ENCODE measurements at places on chromosomes 4 and X.

- no peak for DNase-seq
These were observed 22.4 kb upstream of the HPSE start for GRCh38 chr4:83356899-83357661.

DNA sequence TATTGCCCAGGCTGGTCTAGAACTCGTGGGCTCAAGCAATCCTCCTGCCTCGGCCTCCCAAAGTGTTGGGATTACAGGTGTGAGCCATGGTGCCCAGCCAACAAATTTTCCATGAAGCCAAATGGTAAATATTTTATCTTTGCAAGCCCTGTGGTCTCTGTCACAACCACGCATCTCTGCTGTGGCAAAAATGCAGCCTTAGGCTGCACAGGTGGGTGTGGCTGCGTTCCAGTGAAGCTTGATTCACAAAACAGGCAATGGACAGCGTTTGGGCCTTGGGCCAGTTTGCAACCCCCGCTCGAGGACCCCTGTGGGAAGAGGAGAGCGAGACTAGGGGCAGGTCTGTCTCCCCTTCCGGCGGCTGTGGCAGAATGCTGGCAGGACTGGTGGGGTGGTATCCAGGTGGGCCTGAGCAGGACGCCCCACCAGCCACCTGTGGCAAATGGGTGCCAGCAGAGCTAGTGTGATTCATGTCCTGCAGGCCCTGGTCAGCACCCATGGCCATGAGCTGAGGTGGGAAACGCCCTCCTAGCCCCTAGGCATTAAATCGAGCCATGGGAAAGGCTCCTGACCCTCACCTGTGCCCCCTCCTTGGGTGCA is 19.7 kb downstream of the HTRA3 start:
- peak; percentile 40 for DNase-seq

DNA sequence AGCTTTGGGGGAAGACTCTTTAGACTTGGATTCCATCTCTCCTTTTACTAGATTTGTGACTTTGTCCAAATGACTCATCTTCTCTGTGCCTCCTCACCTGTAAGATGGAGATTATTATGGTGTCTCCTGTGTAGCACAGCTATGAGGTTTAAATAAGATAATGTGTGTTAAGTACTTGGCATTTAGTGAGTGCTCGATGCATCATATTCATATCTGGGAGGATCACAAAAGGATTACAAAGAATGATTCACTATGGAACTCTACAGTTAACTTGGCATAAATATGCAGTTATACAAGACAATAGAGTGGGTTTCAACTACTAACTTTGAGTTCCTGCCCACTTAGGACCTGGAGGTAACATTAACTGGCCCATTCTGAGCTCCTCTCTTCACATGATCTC is 2.3 kb downstream of the GBA3 start:
- no peak for DNase-seq

- no peak for DNase-seq
These were observed 202.3 kb upstream of the CENPE start for GRCh38 chr4:103400405-103400804.

DNA sequence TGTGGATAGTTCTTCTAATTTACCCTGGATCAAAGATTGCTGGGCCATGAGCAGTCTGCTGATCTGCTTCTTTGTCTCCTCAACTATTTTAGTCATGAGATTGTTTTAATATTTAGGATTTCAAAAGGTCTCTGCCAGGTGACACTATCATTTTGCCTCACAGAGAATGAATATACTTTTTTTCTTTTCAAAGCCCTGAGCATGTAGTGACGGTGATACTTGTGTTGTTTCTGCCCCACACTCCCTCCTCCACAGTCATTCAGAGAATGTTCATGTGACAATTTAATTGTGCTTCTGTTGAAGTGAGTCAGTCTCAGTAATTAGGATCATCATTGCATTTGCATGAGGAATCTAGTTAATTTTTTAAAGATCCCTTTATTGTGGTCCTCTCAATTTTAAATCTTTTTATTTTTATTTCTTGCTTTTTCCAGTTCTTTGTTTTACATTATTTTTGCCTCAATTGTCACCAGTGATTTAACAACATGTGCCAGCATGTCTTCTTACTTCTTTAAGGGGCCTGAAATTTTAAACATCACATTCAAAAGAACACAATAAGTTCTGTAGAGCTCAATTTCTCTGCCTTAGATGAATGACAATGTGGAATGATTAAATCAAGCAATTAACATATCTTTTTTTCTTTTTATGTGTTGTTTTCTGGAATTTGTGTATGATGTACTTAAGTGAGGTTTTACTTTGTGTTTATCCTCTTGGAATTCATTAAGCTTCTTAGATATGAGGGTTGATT is 12.3 kb downstream of the MMRN1 start:
- DNase-seq = no peak

- DNase-seq = no peak
These were observed 79.4 kb downstream of the FAM53A start for GRCh38 chr4:1604706-1605205.

GRCh38 chr4:6390356-6390755 is 82.1 kb downstream of the PPP2R2C start:
- DNase-seq = no peak

DNA sequence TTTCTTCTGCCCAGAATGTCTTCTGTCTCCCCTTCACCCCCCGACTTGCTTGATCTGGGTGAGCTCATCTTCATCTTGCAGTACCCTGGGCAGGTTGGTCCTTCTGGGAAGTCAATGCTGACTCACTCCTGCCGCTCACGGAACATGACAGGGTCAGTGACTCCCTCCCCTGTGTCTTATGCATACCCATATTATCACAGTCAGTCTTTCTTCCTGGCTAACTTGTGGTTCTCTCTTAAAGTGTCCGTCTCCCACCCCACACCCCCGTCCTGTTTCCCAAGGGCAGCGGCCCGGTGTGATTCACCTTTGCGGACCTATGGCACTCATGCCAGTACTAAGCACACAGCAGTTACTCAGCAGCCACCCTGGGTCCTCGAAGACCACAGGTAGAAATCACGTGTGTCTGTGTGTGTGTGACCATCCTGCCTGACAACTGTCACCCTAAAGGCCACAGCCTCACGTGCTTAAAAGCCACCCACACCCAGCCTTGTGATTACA is 17.7 kb downstream of the IQSEC2 start:
- DNase-seq = no peak

DNA sequence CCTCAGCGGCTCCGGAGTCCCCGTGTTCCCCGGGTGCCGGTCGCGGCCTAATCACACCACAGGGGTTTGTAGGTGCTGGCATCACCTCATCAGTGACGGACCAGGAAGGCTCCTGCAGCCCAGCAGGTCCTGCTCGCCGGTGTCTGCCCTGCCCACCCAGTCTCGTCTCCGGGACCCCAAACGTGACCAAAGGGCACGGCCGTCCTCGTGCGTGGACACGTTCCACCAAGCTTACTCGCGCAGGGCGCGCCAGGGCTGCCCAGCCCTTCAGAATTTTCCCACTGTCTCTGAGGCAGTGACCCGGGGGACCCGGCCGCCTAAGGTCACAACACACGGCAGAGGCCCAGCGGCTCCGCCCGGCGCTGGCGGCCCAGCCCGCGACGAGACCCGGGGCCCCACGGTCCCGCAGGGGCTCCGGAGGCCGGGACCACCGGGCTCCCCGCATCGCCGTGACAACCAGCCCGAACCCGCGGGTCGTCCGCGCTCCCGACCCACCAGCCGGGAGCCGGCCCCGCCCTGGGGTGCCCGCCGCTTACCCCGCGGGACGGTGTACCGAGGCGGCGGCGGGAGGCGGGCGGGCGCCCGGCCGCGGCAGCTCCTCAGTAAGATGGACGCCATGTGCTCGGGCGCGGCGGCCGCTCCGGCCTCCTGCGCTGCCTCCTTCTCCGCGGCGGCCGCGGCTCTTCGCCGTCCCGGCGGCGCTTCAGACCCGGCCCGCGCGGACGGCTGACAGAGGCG is 454 bp downstream of the LETM1 start:
- DNase-seq = peak; percentile 59

DNA sequence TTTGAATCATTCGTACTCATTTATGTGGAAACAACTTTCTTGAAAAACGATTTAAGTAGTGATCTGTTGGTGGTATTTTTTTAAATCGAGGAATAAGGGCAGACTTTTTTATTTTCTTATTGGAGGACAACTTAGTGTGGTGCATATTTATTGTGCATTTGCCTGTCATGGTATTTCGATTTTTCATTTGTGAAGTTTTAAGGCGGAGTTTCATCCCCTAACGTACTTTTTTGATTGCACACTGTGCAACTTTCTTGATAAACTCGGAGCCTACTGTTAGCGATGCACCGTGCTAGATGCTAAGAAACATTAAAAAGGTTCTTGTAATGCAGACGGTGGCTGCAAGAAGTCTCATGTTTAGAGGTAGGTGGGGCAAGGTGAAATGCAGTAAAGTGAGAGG is 1.4 kb downstream of the ZFX start:
- no peak for DNase-seq

- no peak for DNase-seq
These were observed 981.0 kb upstream of the HS3ST1 start for GRCh38 chr4:12409507-12410190.

- DNase-seq = peak; percentile 53
These were observed 1.0 kb upstream of the PPP2R3B start for GRCh38 chrX:387729-388128.

DNA sequence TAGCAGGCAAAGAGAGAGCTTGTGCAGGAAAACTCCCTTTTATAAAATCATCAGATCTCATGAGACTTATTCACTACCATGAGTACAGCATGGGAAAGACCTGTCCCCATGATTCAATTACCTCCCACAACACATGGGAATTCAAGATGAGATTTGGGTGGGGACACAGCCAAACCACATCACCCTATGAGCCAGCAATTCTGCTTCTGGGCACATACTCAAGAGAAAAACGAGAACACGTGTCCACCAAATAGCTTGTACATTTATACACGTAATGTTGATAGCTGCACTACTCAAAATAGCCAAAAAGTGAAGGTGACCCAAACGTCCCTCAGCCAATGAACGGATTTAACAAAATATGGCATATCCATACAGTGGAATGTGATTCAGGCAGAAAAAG is 94.5 kb upstream of the DHRSX start:
- DNase-seq = no peak

GRCh38 chr4:85774000-85774399 is 299.1 kb downstream of the ARHGAP24 start:
- DNase-seq = peak; percentile 70

GRCh38 chr4:88320780-88321373 is 36.5 kb upstream of the PPM1K start:
- peak; percentile 78 for DNase-seq

DNA sequence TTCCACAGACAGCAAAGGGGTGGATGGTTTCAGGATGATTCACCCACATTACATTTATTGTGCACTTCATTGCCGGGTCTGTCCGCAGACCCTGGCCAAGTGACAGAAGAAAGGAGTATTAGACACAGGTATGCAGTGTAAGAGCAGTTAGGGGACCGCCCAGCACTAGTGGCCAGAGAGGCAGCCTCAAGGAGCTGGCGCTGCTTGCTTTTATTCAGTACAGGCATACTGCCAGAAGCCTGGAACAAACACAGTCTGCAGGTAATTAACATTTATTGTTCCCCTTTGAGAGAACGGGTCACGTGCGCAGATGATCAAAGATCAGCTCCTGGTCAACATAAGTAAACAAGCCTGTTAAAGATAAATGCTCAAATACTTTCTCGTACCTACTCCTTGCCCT is 1639.0 kb upstream of the IGFBP7 start:
- DNase-seq = no peak

DNA sequence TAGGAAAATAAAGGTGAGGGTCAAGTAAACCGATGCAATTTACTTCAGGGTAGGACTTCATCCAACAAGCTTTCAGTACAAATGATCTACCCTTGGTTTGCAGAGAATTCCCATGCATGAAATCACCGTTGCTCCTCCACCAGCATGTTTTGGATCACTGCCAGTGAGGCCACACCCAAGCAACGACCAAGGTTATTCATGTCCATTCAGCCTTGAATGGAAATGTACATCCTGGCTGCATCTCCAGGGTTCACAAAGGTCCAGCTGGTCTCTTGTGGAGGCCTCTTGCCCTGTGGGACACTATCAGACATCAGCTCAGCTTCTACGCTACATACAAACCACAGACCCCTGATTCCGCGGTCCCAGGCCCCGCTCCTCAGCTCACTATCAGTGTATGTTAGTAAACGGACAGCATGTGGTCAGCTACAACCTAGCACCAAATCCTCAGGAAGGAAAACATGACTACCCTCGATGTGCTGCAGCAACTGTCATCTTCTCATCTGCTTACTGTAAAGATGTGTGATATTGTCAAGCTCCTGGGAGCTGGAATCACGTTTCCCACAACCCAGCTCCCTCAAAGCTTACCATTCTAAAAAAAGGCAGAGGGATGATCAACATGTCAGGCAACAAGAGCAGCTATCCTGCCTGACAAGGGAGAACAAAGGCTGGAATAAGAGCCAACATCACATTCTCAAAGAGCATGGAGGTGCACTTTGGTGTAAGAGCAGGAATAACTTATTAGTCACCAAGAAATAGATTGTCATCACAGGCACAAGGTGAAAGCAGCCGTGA is 4.9 kb downstream of the LYAR start:
- no peak for DNase-seq

DNA sequence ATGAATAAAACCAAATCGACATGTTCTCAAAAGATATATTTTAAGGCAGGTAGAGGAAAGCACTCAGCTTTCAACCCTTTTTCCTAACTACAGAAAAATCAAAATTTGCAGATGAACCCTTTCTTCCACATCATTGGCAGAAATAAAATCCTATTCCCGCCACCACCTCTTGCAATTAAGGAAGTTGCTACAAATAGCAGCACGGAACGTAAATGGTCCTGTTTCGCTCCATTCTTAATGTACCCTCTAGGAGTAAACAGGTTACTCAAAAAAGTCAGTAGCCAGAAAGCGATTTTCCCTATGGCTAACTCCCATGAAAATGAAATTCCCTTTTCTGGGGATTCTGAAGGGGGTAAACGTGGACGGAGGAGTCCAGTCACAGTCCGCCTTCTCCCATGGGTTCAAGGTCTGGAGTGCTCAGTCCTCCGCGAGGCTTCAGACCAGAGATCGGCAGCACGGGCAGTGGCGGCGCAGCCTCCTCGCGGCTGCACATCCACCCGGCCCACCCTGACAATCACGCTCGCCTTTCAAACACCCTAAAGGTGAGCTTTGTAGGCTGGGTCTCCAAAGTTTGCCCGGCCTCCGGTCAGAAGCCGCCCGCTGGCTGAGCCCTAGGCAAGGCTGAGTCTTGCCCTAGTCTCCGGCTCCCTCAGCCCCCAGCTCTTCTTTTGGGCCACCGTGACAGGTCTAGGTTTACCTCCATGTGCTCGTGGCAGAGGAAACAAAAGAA is 1.8 kb downstream of the ATP11C start:
- DNase-seq = peak; percentile 62

DNA sequence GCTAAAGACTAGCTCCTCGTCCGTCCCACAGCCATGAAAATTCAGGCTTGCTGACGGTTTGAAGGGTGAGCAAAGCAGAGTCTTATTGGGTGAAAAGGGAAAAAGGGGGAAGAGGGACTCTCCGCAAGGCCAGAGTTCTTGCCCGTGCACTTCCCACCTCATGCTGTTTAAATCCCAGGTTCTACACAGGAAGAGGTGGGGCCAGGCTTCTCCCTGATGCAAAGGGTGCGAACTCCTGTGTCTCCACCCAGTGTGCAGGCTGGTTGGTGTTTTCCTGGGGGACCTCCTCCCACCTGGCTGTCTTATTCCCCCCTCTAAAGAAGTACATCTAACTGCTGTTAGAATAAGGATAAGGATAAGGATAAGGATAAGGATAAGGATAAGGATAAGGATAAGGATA is 18.0 kb upstream of the LANCL3 start:
- DNase-seq = peak; percentile 61
